ENCODE measurements at places on chromosomes 1 and 21.

DNA sequence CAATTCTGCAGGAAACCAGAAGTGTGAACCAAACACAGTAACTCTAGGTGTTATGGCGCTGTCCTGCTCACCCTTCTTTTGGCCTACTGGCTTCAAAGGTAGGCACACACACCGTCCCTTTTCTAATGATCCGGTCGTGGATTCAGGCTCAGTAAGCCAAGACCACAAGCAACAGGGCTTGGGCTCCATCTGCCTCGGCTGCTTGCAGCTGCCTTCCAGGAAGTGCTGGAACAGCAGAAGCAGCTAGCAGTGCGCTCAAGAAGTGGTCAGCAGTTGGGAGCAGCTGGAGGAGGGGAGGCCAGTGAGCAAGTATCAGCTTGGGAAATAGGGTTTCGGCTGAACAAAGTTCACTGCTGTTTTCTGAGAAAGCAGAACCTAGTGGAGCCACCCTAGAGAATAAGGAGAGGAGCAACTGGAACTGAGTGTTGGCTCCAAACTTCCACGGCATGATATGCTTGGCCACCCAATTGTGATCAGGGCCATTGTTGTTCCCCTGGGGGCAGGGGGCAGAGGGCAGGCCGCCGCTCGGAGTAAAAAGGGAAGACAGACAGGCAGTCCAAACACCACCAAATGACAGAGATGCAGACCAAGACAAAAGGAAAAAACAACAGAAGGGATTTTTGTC is 173.4 kb downstream of the TOMM20 start:
- DNase-seq, result peak; percentile 97

GRCh38 chr1:183995322-183996039 is 42.0 kb downstream of the COLGALT2 start:
- no peak for DNase-seq

GRCh38 chr1:214216779-214217178 is 64.2 kb upstream of the SMYD2 start:
- DNase-seq, result no peak

GRCh38 chr1:206905295-206906164 is 8.3 kb downstream of the IL24 start:
- no peak for DNase-seq

DNA sequence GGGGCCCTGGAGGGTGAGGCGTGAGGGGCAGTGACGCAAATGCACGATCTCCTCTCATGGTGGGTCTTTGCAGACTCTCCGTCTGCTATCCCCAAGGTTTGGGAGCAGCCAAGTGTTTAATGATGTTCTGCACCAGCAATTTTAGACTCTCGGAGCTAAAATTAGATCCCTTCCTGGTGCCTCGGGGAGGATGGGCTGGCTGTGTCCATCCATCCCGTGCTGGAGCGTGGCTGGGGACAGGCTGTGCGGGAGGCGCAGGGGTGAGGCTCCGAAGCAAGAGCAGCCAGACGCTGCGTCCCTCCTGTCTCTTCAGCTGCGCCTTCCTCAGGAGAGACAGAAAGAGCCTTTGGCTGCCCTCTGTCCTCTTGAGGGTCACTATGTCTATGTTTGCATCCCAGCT is 387.6 kb downstream of the CAMTA1 start:
- DNase-seq, result no peak

DNA sequence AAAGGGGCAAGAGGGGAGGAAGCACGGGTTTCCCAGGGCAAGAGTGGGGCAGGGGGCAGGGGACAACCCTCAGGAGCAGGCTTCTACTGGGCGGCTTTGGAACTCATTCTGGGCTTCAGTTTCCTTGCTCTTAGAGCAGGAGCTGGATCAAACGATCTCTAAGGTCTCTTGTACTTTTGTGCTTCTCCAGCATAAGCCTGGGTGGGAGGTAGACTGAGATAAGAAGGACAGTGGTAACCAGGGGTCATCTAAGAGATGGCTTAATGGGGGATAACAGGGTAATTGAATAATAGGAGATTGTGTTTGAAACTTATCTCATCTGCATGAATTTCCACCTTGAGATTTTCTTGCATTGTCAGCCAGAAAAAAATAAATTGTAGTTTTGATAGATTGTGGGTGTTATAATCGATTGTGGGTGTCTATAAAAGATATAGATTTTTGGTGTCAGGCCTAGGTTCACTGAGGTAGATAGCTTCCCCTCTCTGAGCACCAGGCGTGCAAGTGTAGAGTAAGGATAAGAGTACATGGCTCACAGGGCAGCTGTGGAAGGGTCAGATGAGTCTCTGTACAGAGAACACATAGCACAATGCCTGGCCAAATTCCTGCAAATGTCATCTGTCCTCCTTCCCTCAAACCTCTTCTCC is 68.0 kb downstream of the CD58 start:
- DNase-seq, result no peak

DNA sequence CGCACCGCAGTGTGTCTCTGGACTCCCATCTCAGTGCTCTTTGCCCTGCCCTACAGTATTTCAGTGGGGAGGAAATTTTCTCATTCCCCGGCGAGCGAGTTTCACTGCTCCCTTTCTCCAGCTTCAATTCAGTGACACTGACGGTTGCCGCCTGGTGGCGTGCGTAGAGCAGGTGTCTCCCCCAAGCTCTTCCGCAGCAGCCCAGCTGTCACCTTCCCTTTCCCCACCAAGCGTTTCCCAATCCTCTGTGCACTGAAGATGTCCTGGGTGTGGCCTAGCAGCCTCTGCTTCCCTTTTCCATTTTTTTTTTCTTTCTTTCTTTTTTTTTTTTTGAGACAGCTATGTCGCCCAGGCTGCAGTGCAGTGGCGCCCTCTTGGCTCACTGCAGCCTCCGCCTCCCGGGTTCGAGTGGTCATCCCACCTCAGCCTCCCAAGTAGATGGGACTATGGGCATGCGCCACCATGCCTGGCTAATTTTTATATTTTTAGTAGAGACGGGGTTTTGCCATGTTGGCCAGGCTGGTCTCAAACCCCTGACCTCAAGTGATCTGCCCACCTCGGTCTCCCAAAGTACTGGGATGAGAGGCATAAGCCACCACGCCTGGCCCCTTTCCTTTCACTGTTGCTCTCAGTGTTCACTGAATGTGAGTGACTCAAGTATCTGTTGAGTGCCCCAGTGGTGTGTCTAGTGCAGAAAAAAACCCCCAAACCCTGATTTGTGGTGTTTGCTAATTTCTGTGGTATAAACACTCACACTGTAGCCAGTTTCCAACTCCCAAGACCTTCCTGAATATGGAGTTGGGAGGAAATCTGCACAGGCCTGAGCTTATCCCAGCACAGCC is 30.1 kb downstream of the TNFRSF1B start:
- DNase-seq, result peak; percentile 73

GRCh38 chr1:39925721-39926342 is 24.1 kb upstream of the MYCL start:
- DNase-seq, result no peak

DNA sequence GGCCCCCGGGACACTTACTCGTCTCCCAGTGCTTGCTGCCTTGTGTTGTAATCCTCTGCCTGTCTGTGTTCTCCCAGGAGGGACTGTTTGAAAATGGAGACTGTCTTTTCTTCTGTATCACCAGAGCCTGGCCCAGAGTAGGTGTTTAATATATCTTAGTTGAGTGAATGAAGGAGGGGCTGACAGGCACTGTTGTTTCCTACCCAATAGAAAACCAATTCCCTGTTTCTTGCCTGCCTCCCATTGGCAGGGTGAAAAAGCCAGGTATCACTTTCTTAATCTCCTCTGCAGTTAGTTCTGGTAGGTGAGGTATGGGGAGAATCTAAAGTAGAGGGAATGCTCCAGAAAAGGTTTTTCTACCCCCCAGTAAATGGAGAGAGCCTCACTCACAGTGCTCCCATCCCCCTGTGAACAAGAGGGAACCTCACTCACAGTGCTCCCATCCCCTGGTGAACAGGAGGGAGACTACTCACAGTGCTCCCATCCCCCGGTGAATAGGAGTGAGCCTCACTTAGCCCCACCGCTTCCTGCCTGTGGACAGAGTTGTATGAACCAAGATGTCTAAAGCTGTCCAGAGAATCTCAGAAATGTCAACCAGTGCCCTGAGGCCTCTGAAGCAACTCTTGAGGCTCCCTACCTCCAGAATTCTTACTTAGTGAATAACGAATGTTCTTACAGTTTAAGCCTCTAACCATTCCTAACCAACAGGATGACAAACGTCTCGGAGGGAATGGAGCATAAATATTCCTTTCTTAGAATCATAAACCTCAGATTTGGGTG is at the start of gene GJA5:
GJA5 (minus strand) TSS at position 122 of the 780 bp plus-strand sequence. CDS start 1,364 bp downstream, outside the sequence.
- no peak for DNase-seq

GRCh38 chr1:233327651-233328141 is at the start of gene MAP3K21:
Gene MAP3K21 (plus strand): TSS chr1:233327724. CDS start chr1:233328029, 305 bp downstream.
- DNase-seq, result no peak

- peak; percentile 44 for DNase-seq
These were observed 3.5 kb upstream of the SH3BGRL3 start for GRCh38 chr1:26276432-26276838.

- no peak for DNase-seq
These were observed 228.8 kb downstream of the PBX1 start for GRCh38 chr1:164787834-164788231.

GRCh38 chr1:233064988-233065387 is 114.6 kb downstream of the NTPCR start:
- DNase-seq, result no peak

DNA sequence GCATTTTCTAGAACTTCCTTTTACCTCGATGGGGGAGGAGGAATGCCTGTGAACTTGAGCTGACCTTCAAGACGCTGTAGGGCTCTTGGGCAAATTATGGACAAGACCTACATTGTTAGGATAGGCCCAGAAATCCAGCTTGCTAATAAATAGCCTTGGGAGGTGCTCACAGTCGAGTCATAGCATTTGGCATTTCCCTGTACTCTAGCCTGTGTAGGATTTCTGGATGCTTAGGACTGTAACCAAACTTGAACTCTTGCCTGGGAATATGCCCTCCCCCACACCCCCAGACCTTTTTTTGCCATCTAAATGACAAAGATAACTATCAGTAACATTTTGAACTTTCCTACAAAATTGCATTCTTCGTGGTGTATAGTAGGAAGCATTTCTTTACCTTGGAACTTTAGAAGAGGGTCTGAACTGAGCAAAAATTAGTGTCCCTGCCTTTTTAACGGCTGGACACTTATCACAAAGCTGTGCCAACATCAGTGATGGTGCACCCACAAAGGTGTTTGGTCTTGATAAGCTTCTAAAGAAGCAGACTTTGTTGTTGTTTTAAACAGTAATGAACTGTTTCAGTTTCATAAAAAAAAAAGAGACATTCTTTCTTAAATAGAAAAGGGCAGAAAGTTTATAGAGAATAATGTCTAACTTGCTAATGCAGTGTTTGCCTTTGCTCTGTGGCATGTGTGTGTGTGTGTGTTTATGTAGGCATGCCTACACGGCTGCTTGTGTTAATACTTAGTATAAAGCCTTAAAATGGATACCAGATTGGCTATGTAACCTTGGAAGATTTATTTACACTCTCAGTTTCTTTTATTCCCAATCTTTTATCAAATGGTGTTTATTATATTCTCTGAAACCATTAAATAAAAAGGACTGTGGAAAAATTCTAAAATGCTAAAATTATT is 88.2 kb downstream of the NFIA start:
- no peak for DNase-seq

GRCh38 chr1:169527451-169528214 is 41.9 kb upstream of the SLC19A2 start:
- DNase-seq, result peak; percentile 43

DNA sequence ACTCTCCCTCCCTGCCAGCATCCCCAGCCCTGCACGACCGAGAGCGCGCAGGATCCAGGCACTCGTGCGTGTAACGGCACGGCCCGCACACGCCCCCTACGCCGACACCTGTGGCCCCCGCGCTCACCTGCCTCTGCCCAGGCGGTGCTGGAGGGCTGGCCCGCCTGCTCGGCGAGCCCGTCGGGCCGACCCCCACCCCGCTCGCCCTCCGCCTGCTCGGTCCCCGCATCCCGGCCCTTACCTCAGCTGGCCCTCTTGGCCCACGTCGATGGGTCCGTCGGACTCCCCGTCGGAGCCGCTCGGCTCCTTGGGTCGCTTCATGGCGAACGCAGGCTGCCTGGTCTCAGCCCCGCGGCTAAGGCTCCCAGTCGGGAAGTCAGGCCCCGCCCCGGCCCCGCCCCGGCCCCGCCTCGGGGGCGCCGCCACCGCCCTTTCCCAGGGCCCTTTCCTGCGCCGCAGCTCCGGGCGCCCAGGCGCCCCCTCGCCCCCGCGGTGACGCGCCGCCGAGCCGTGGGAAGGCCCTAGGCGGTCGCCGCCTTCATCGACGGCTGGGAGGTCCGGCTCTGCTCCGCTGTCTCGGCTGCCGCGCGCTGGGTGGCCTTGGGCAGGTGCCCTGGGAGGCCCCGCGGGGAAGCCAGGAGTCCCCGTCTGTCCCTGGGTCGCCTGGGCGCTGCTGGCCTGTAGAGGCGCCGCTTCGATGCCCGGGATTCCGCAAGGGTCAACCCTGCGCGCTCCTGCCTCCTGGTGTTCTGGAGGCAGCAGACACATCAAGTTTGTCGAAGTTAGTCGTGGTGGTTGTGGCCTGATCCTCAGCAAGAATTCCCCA is at the start of gene HEYL:
HEYL (minus strand) TSS at position 339 of the 826 bp plus-strand sequence; CDS start at position 321, 18 bp downstream.
- peak; percentile 59 for DNase-seq

DNA sequence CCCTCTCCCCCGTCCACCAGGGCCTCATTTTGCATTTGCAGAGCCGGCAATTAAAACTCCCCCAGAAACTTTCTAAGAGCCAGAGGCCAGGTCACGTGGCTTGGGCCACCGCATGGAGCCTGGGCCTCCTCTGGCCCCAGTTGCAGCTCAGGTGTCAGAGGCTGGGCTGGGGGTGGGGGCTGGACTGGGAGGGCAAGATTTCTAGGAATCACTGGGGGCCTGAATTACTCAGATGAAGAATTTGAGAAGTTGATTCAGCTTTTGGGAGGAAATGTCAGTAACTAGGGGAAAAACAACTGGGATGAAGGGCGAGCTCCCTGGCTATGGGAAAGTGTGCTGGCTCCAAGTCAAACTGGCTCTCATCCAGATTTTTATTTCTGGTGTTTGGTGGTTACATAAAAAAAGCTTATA is 151.0 kb downstream of the CDC7 start:
- no peak for DNase-seq

DNA sequence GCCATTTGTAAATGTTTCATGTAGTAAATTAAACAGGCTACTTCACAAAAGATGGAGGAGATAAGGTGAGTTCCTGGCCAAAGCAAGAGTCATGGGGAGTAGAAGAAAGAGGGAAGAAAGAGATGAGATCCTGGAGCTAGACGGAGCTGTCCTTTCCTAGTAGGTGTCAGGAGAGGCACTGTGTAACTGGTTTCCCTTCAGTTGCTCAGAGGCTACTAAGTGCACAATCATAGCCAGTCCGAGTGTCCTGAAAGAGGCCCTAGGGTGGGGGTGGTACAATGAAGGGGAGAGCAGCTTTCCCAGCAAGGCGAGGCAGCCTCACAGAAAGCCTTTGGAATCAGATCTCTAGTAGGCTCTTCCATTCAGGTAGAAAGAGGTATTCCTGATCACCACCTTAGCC is 390.9 kb downstream of the KCNH1 start:
- DNase-seq, result no peak

DNA sequence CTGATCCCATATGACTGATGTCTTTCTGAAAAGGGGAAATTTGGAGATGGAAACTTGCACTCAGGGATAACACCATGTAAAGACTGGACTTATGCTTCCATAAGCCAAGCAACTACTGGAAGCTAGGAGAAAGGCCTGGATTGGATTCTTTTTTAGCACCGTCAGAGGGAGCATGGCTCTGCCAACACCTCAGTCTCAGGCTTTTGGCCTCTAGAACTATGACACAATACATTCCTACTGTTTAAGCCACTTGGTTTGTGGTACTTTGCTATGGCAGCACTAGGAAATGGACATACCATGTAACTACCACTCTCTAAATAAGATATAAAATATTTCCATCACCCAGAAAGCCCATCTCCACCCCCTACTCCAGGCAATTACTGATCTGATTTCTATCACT is 139.7 kb downstream of the CYYR1 start:
- no peak for DNase-seq

- DNase-seq, result no peak
These were observed at the start of gene LAMC1 for GRCh38 chr1:183023146-183023600. Gene LAMC1 (plus strand): TSS chr1:183023420. CDS start chr1:183023717, 297 bp downstream.

- DNase-seq, result no peak
These were observed 141.2 kb downstream of the RWDD3 start for GRCh38 chr1:95375174-95375573.

Measured in AML-193 (cell line).